Heart left ventricle (tissue), 16 donors: ENCODE measurements at places on chromosomes 11 and 22. TPM values are rescaled to one million over a fixed set of nuclear protein-coding genes. Genes with fewer than 3 reads are reported as not detected.

DNA sequence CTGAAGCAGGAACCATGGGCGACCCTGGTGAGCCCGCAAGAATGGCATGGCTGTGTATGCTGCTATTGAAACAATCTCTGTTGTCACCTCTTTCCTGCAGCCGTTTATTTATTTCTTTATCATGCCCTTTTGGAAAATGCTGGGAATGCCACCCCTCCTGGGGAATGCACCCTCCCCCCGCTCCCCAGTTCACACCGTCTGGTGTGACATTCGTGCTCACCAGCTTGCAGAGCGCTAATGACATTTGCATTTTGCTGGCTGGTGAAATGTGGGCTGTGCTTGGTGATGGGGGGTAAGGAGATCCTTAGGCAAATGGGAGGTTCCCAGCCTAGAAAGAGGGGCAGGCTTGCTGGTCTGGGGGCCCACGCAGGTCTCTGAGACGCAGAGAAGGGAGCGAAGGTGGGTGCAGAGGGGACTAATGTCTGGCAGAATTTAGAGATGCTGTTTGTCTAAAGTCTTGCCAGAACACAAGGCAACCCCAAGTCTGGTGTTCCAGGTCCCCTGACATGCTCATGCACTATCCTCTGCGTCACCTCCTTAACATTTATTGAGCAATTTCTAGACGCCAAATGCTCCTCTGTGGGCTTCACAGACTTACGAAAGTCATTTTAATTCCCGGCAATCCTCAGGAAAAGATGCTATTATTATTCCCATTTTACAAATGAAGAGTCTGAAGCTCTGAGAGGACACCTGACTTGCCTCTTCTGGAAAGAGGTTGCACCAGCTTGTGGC is 91.7 kb downstream of the TP53I11 start:
- DNase-seq = no peak

GRCh38 chr11:875203-875602 is 32.6 kb downstream of the TSPAN4 start:
- DNase-seq = no peak

GRCh38 chr11:99693941-99694492 is 673.3 kb downstream of the CNTN5 start:
- no peak for DNase-seq

DNA sequence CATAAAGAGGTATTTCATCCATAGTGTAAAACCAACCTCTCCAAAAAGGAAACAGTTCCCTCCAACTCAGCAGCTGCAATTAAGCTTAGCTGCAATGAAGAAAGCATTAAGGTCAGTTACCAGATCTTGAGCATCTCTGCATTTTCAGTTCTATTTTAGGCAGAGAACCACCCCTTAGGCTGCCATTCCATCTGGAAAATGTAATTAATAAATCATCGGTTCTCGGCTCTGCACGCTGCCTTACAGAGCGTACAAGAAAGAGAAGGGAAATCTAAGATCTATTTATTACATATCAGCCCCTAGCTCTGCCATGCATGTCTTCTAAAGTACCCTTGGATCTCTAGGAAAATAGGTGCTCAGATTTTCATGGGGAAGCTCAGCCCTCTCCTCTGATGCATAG is 71.5 kb downstream of the RCN1 start:
- no peak for DNase-seq

PHOX2A gene
- not detected for total RNA-seq
